ENCODE measurements at places on chromosomes 3 and 15.
A peak's percentile ranks its signal among the peaks of the same experiment; 100 is the strongest.

DNA sequence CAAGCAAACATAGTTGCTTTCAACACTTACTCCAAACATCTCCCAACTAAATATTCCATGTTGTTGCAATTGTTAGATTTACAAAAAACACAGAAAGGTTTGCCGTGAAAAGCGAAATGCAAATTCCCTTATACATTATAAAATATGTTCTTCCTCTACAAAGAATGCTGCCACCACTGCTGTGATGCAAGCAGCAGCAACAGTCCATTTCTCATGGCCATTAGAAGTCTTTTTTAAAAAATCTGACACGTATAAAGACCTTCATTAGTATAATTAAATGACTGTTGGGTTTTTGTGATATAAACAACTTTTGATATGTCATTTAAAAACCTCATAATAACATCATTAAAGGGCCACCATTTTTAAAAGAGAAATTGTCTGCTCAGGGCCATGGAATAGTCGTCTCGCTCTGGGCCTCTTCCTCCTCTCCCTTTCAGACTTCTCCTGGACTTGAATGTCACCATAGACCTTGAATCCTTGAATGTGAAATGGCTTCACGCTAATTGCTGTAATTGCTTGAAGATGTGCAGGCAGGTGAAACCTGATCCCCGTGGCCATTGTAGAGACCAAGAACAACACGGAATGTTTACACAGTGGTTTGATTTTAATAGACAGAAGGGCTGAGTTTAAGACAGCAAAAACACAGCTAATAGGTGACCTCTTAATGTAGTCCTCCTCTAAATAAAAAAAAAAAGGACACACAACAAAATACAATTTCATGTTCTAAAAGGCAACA, 450.4 kb downstream of the FOXP1 start:
- DNase-seq, result peak; percentile 25

GRCh38 chr3:48194446-48195071, 6.3 kb upstream of the CDC25A start:
- peak; percentile 81 for DNase-seq

DNA sequence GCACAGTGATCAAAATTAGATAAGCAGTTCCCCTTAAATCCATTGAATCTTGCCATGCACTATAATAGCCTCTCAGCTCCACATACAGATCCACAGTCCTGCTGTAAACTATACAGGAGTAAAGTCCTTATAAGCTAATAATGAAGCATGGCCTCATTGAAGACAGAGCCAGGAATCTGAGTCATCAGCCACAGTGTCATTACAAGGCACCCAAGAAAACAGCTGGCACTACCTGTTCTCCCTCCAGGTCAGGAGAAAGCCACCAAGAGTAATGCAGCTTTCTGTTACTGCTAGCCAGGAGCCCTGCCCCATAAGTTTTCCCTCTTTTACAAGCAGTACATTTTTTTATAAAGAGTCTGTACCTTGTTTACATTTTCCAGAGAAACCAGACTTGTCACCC, 27.3 kb downstream of the WDR49 start:
- peak; percentile 28 for DNase-seq

- no peak for DNase-seq
Measured at GRCh38 chr3:149790698-149791097, 1.7 kb downstream of the ANKUB1 start.

- no peak for DNase-seq
Measured at GRCh38 chr3:39133822-39134221, 19.6 kb downstream of the CSRNP1 start.
